ENCODE measurements at places on chromosomes 1 and 21.
A peak's percentile ranks its signal among the peaks of the same experiment; 100 is the strongest.

GRCh38 chr21:37455504-37455911, 88.9 kb downstream of the DYRK1A start:
- no peak for DNase-seq

DNA sequence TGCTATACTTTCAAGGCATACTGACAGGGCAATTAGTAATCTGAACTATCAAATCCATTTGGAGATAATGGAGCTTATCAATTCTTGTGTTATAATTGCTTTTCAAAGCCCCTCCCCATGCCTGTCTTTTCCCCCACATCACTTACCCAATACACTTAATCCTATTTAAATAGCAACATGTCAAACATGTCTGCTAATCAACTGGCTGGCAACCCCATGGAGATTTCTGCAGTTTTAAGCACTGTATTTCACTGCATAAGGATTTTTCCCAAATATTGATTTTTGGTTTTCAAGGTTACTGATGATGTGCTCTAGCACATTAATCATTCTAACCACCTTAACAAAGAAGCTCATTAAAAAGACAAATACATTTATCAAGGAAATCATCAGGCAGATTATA, 800.3 kb downstream of the PLA2G4A start:
- DNase-seq: no peak

GRCh38 chr1:200454425-200454824, 44.6 kb upstream of the ZNF281 start:
- no peak for DNase-seq

GRCh38 chr1:63969441-63969901, 195.7 kb downstream of the ROR1 start:
- DNase-seq: peak; percentile 91

GRCh38 chr1:184827600-184828368, 73.1 kb upstream of the EDEM3 start:
- peak; percentile 69 for DNase-seq

- peak; percentile 29 for DNase-seq
Observed at GRCh38 chr1:67850151-67850551, 16.9 kb upstream of the GNG12 start.

DNA sequence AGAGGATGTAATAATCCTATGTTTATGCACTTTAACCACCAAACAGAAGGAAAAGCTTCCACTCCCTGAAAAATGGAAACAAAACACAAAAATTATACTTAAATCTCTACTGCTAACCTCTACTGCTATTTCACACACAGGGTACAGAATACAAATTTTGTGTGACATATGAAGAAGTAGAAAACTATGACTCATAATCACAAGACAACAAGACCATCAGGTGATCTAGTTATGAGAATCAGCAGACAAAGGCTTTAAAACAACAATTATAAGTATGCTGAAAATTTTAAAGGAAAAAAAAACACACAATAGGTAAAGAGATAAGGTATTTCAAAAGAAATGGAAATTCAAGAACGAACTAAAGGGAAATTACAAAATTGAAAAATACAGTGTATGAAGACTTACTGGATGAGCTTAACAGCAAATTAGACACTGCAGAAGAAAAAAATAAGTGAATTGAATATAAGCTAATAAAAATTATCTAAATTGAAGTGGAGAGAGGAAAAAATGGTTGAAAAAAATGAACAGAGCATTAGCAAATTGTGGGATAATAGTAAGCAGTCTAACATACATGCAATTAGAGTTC, 13.6 kb upstream of the NAV1 start:
- no peak for DNase-seq

DNA sequence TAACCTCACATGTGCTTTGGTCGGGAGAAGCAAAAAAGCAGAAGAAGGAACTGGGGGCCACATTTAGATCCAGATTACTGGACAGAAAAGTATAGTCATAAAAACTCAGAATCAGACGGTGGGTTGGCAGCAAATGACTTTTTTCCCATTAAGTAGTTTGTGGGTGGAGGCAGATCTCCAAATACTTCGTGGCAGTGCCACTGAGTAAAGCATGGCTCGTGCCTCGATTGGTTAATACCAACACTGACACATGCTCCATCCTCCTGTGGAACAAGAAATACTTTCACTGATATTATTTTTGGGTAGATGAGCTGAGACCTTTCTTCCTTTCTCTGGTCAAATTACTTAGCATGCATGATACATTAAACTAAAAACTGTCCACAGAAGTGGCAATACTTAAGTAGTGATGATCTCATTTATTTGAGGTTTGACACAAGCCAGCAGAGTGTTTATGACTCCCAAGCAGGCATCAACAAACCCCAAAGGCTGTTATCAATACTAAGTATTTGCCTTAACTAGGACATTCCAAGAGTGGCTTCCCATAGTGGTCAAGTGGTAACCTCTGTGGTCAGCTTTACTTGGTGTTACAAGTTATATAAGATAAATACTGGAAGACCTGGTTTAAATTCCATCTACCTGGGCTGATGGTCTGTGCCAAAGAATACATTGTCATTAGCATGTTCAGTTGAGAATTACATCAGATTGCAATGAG, 500.0 kb upstream of the RUNX1 start:
- no peak for DNase-seq

DNA sequence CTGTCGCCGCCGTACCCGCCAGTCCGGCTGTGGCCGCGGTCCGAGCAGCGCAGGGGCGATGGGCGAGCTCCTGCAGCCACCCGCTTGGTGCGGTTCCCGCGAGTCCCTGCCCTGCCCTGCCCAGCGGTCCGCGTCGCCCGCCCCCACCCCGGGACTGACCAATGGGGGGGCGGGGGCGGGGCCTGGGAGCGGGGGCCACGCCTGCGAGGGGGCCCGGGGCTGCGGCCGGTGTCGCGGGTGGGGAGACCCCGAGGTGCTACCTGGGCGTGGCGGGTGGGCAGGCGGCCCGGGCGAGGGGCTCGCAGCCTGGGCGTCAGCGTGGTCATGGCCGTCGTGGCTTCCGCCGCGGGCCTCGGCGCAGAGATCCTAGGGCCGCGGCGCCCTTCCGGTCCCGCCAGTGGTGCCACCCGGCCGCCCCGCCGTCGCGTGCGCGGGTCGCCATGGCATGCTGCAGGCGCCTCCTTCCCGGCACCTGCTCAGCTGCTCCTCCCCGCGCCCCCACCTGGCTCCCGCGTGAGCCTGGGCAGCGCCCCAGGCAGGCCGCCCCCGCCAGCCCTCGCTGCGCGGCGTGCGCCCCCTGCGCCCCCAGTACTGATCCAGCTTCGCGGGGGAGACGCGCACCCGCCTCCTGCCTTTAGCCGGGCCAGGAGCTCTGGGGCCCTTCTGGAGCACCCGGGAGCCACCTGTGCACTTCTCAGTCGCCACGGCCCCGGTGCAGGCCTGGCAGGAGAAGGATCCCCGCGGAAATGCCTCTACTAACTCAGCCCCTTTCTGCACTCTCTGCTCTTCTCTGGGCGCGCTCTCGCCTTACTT, at the start of gene BMP8B:
BMP8B (minus strand) TSS at position 108 of the 813 bp plus-strand sequence. CDS start 380 bp downstream, outside the sequence.
- DNase-seq: no peak

DNA sequence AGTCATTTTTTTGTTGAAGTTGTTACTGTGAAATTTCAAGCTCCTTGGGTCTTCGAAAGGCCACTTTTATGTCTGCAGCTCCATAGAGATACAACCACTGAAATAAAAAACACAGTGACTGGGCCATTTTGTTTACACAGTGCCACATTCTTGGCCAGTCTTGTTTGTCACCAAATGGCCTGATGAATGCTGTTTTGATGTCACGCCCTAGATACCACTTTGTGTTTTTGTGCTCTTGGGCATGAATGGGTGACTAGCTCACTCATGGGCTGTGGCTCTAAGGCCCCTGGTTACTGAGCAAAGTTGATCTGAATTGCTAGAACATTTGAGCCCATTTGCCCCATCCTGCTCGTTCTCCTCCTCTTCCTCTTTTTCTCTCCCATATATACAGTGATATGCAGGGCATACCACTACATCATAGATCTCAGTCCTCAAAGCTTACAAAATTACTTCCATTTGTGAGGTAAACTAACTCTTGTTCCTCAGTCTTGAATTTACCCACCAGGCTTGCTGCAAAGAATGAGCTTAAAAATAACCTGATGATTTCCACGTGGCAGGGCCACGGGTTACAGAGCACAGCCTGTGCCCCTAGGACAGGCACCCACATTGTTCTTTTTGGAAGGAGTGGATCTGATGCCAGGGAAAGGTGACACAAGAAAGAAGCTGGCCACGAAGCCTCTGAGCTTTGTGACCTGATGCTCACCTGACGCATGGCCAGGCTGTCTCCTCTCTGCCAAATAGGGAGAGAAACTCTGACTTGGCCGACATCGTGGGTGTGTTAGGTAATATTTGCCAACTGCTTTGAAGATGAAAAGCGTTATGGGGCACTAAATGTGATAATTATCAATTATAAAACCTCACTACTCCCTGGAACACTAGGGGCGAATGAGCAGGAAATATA, 92.4 kb downstream of the RUNX1 start:
- DNase-seq: no peak

DNA sequence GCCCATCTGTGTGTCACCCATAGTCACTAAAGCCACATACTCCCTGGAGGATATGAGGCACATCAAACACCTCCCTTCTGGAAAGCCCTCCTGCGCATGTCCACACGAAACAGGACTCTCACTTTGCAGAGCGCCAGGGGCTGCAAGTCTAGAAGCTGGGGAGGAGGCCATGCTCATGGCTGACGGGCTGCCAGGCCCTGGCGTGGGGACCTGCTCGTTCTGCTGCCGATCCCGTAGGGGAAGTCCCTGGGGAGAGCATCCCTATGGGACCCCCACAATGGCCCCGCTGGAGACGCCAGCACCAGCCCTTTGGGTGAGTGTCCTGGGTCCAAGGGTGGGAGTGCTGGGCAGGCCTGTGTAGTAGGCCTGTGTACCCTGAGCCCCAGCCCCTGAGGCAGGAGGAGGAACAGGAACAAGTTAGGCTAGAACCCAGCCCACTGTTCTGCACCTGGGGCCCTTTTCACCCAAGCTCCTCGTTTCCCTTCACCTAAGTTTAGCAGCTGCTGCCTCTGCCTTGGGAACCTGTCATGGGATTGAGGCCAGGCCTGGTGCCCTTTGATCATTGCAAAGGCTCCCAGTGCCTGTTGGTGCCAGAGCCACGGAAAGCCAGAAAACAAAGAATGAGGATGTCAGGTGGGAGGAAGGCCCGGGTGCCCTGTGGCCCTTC, 9.9 kb downstream of the FAM3B start:
- DNase-seq: no peak

DNA sequence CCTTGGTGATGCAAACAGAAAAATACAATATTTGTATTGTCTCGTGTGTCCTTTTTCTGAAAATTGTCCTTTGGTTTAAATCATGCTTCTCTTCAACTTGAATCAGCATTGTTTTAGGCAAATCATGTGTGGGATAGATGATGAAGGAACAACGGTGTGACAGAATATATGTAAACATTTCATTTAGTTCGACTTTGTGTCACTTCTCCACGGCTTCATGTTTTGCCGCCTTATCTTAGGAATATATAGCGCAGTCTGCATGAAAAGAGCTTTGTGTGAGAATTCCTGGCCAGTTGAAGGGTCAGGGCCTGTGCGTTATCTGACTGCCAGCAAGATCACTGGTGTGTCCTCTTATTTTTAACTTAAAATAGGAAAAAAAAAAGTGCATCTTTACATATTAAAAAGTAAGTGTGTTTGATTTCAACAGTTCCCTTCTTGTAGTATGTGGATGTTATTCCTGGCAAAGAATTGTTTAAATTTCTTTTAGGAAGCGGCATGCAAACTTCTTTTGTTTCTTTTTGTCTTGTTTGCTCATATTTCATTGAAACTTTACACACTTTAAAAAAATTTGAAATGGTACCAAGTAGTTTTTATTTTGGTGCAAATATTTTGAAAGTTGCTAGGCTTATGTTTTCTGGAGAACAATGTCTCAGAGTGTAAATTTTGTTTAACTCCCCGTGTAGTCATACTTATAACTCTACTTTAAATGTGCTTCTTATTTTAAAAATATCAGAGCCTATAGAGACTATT, 465.2 kb downstream of the USP25 start:
- DNase-seq: no peak

- no peak for DNase-seq
Observed at GRCh38 chr1:174942547-174943255, 57.0 kb upstream of the CACYBP start.

DNA sequence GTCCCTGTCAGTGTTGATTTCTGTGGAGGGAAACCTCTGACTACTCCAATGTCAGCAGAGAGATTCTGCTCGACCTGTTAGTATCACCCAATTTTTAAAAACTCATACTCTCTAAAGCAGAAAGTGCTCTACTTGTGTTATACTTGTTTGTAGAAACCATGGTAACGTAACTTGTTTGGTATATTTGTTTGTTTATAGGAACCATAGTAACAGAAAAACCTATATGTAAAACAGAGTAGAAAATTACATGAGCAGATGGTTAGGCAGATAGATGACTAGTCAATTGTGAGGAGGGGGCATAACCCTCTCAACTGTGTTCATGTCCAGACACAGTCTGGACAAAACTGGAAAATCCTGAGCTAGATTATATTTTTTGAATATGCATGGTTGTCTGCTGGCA, 6.7 kb downstream of the TRIM45 start:
- DNase-seq: no peak

- no peak for DNase-seq
Observed at GRCh38 chr1:184740344-184740743, 14.3 kb downstream of the EDEM3 start.

DNA sequence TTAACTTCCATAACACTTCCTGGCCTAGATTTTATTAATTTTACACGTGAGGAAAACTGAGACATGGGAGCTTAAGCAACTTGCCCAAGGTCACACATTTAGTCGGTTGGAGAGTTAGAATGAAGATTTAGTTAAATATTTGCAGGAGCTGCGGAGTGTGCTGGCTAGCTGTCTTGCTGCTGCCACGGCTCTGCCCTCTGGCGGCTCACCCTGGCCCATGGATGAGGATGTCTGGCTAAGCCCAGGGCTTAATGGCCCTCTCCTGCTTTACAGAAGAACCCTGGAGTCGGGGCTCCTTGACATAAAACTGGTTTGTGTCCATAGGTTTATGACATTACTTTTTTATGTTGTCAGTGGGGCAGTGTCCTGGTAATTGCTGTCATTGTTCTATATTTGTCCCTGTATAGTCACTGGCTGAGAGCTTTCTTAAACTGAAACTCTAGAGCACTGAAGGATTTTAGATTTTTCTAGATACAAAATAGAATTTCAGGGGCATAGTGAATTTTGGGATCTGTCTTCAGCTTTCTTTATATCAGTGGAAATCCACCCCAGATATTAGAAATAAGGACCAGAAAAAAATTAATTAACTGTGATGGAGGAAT, 88.9 kb upstream of the WLS start:
- no peak for DNase-seq

DNA sequence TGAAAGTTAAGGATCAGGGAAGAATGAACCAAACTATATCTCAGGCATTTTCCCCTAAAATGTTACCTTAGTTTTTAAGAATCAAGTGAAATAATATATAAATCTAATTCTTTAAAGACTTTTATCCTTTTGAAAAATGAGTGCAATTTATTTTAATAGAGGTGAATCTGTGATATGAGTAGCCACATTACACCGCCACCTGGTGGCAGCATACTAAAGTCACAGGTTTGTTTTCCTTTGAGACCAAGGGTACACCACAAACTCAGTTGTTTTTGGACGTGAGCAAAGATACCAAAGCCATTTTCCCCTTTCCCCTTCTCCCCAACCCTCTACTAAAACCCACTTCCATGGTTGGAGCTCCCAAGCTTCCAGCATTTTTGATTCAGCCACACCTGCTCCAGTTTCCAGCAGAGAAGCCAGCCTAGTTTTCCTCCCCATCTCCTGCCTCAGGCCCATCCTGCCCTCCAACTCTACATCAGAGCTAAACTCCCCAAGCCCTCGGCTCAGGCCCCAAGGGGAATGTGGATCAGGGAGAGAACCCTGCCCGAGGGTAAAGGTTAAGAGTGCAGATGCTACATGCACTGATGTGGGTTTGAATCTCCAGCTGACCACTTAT, 22.9 kb upstream of the LDLRAP1 start:
- DNase-seq: peak; percentile 54

GRCh38 chr21:45923146-45923545, 58.4 kb upstream of the COL6A1 start:
- DNase-seq: peak; percentile 72

All from urothelium cell line (cell line).